ENCODE measurements at places on chromosomes 13 and 19.

DNA sequence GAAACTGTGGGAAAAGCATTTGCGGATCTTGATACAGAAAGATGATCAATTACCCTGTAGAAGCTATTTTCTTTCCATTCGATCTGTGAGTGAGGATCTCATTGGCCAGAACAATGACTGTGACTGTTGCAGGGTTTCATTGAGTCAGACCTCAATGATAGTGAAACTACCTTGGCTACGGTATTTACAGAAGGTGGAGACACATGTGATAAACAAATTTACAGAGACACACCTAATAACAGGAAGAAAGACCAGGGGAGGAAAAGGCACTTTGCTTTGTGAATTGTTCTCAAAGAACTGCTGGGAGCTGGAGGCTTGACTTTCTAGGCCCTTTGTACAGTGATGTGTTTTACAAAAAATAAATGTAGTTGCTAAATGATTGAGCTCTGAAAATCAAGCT is 19.9 kb upstream of the ARGLU1 start:
- DNase-seq = no peak

DNA sequence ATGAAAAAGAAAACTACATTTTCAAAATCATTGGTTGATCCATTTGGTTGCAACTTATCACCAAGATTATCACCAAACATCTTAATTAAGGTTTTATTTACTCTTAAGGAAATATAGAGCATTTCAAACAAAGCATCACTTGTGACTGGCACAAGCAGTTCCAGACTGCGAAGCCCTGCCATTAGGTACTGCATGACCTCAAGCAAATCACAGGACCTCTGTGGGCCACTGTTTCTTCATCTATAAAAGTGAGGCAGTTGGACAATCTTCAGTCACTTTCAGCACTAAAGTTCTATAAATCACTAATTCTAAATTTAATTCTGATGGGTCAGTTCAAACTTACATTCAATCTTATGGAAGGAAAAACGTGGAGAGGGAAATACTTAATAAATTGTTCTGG is 2.0 kb downstream of the ELF1 start:
- DNase-seq = no peak

- no peak for DNase-seq
These were observed 16.3 kb upstream of the GPR183 start for GRCh38 chr13:99323488-99323887.

DNA sequence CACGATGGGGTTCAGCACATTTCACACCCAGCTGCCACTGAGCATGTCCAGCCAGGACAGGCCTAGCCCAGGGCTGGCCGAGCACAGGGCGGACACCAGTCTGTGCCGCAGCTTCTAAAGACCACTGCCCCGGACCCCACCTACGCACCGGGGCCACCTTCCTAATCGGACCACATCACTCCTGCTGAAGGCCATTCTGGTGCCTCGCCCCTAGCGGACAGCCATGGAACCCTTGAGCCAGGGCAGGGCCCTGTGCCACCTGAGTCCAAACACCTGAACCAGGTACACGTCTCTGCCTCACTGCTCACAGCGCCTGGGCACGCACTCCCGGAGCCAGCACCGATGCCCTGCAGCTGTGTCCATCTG is 8.4 kb upstream of the C13orf46 start:
- DNase-seq = no peak

DNA sequence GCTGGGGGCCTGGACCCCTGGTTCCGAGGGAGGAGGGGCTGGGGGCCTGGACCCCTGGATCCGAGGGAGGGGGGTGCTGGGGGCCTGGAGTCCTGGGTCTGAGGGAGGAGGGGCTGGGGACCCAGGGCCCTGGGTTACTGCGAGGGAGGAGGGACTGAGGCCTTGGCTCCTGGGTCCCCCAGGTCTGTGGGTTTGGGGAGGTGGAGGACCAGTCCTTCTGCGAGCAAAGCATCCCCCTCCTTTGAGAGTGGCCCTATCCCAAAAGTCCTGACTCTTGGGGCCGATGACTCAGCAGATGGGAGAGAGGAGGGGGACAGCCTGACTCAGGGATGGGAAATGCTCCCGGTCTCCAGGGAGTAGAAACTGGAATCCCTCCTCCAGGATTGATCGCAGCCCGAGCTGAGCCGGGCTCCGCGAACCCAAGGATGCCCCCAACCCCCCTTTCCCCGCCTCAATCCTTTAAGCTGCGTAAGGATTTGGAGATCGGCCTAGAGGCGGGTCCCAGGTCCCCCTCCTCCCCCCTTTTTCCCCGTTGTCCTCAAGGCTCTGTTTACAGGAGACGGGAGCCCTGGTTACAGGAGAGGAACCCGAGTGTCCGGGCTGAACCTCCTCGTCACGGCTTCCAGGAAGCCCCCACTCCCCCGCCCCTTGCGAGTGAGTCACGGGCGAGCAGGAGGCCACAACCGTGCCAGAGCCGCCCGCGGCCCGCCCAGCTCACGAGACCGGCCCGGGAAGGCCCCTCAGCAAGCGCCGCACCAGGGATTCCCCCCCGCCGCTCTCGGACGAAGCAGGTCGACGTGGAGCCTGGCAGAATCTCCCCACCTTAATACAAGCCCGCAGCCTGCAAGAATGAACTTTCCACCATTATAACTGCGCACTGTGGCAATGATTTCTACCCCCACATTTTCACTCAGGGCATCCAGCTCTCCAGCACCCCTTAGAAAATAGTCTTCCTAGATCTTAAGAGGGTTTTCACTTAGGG is 3.0 kb upstream of the ZFP36 start:
- DNase-seq = no peak

DNA sequence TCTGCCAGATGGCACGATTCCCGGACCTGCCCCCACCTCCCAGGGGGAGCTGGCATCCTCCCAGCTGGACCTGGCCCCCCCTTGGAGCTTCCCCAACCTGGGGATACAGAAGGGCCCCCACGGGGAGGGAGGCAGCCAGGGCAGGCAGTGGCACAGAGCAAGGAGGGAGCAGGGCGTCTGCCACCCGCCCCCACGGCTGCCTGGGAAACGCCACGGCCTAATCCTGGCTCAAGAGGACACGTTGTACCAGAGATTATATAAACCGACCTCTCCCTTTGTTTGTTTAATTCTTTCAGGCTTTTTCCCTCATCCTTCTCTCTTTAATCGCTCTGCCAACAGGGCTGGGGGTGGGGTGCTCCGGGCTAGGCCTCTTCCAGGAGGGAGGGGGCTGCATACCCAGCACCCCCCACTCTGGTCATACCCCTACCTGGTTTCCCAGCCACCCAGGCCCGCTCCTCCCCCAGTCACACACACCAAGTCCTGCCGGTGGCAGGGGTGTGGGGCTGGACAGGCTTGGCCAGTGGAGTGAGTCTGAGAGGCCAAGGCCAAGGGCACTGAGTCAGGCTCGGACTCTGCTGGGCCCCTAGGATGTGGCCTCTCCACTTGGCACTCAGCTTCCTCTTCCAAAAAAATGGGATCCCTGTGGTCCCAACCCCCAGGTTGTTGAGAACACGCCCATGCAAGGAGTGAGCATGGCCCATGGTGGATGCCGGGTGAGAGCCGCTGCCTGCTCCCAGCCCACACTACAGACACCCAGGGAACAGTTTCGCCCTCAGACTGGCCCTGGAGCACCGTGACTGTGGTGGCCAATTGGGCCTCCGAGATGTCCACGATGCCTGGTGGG is 29.5 kb upstream of the NFIC start:
- peak; percentile 89 for DNase-seq

GRCh38 chr13:99022941-99023340 is 45.1 kb upstream of the DOCK9 start:
- no peak for DNase-seq

GRCh38 chr19:53394974-53395839 is at the start of gene ZNF765:
Gene ZNF765, plus strand, starts transcription at chr19:53395149. Its CDS starts 2,867 bp downstream, at chr19:53398016.
- peak; percentile 83 for DNase-seq

- no peak for DNase-seq
These were observed 477 bp upstream of the PLEKHF1 start for GRCh38 chr19:29664753-29665214.

DNA sequence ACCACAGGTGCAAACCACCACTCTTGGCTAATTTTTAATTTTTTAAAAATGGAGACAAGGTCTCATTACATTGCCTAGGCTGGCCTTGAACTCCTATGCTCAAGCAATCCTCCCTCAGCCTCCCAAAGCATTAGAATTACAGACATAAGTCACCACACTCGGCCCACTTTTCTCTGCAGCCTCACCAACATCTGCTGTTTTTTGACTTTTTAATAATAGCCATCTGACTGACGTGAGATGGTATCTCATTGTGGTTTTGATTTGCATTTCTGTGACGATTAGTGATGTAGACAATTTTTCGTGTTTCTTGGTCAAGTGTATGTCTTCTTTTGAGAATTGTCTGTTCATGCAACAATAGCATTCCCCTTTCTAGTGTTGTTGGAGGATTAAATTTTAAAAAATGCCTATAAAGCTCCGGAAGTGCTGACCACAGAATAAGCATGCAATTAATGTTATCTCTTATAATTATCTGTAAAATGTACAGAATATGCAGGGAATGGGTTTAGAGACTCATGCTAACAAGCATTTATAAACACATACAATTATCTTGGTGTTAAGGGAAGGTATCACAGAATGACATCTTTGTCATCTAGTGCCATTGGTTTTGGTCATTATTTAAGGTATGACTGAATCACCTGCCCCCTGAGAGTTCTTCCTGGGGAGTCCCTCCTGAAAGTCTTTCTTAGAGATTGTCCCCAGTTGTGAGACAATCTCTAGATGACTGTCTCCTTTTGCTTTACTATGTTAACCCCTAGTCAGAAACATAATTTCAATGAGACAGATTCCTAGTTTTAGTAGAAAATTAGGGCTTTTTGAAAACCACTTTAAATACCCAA is 118.5 kb upstream of the SERTM1 start:
- DNase-seq = no peak

DNA sequence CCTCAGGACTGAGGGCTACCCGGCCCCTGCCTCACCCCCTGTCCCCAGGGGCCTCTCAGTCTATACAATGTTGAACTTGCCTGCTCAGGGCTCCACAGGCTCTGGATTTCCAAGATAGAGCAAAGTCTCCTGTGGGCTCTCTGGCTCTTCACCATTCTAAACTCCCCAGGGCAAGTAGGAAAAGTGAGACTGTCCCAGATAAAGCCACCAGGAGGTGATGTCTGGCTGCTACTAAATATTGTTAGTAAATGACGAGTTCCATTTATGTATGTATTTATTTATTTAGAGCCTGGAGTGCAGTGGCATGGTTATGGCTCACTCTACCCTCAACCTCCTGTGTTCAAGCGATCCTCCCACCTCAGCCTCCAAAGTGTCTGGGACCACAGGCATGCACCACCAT is 73.6 kb upstream of the SIAH3 start:
- no peak for DNase-seq

GRCh38 chr13:74077375-74077774 is 56.8 kb downstream of the KLF12 start:
- no peak for DNase-seq

DNA sequence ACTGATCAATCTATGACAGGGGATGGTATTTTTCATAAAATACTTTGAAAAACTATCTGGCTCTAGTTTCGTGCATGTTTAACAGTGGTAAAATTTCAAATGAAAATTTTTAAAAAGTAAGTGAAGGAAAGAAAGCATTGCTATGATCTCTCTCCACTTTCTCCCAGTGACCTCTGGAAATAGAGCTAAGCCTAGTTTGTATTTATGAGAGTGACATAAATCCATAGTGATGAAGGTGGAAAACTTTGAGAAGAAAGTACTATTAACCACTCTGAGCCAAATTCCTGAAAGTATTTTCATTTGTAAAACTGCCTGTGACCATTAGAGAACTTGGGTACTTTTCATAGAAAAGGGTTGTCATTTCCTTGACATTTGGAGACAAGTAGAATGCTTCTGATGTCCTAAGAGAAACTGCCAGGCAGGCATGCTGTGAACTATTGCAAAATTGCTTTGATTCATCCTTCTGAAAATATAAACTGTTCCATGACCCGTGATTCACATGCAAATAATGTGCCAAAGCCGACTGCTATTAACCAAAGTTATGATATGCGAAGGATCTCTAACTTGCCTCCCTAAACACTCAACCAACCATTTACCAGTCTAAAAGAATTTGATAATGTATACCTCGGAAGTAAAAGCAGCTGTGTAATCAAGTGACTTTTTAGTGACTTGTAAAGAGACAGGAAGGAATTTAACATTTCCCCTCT is 133.2 kb downstream of the VWA8 start:
- DNase-seq = no peak

- DNase-seq = no peak
These were observed 13.2 kb upstream of the EID2 start for GRCh38 chr19:39553082-39553652.

- no peak for DNase-seq
These were observed 1.9 kb downstream of the PCSK4 start for GRCh38 chr19:1488282-1488601.

- no peak for DNase-seq
These were observed 20.7 kb upstream of the TPT1 start for GRCh38 chr13:45361596-45362206.
